ENCODE measurements at places on chromosomes 12 and 14.

DNA sequence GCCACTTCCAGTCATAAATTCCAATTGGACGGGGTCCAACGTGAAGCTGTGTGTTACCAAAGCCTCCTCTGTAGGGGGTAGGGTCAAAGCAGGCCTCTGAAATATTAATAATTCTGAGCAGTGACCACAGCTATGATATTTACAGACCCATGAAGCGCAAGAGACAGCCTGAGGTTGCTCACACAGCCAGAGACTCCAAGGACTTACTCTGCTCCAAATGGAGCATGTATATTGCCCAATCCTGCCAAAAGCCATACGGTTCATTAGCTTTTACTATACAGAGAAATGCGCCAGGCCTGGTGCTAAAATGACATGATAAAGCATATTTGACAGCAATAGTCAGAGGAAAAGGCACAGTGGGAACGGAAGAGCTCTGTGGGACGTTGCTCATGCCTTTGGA is 151.3 kb downstream of the PAH start:
- no peak for DNase-seq

- no peak for DNase-seq
Measured at GRCh38 chr12:69342421-69342820, 5.8 kb upstream of the LYZ start.

DNA sequence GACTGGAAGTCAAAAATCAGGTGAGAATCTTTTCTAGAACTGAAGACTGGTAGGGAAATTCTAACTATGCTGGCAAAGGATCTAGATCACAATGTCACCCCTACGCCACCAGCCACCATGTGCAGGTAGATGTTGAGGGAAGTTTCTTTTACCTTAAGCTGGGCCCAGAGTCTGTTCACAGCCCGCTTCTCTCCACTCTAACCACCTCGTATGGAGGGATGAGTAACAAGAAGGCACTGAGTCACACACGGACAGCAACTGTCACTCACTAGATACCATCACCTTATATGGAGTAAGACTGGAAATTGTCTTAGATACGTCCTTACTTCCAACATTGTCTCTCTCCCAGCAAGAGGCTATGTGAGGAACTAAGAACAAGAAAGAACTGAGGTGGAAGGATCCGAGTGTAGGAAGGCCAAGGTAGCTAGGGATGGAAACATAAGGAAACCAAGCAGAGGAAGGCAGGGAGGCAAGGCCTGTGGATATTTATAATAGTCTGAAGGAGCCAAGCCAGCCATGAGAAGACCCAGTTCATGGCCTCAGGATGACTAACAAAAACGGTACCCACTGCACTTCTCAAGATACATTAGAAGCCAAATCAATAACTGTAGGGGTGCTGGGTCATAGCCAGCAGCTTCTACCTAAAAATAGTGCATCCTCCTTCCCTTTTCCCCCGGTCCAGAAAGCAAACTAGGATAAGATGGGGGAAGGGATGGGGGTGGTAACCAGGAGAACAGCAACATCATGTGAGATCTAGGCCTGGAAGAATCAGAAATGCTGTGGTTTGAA is 15.5 kb downstream of the REM2 start:
- DNase-seq = no peak

- DNase-seq = no peak
Measured at GRCh38 chr14:30982533-30982932, 42.9 kb upstream of the AP4S1 start.

- DNase-seq = no peak
Measured at GRCh38 chr12:108193917-108194316, 64.8 kb downstream of the WSCD2 start.

- no peak for DNase-seq
Measured at GRCh38 chr12:101127521-101128219, 82.4 kb downstream of the SLC5A8 start.

- no peak for DNase-seq
Measured at GRCh38 chr12:54998958-54999510, 14.5 kb upstream of the TESPA1 start.

GRCh38 chr12:90695415-90695814 is 259.6 kb downstream of the CCER1 start:
- DNase-seq = no peak

- no peak for DNase-seq
Measured at GRCh38 chr14:87799400-87799799, 193.6 kb downstream of the GALC start.

- DNase-seq = no peak
Measured at GRCh38 chr14:102695167-102695555, 82.1 kb upstream of the TRAF3 start.

- DNase-seq = no peak
Measured at GRCh38 chr12:47570151-47570550, 135.7 kb downstream of the RPAP3 start.

GRCh38 chr12:78120866-78121560 is 290.3 kb downstream of the NAV3 start:
- DNase-seq = no peak
